ENCODE measurements at places on chromosomes 12 and 14.

GRCh38 chr12:122026706-122027333 lies 5.1 kb downstream of the BCL7A start:
- no peak for DNase-seq

DNA sequence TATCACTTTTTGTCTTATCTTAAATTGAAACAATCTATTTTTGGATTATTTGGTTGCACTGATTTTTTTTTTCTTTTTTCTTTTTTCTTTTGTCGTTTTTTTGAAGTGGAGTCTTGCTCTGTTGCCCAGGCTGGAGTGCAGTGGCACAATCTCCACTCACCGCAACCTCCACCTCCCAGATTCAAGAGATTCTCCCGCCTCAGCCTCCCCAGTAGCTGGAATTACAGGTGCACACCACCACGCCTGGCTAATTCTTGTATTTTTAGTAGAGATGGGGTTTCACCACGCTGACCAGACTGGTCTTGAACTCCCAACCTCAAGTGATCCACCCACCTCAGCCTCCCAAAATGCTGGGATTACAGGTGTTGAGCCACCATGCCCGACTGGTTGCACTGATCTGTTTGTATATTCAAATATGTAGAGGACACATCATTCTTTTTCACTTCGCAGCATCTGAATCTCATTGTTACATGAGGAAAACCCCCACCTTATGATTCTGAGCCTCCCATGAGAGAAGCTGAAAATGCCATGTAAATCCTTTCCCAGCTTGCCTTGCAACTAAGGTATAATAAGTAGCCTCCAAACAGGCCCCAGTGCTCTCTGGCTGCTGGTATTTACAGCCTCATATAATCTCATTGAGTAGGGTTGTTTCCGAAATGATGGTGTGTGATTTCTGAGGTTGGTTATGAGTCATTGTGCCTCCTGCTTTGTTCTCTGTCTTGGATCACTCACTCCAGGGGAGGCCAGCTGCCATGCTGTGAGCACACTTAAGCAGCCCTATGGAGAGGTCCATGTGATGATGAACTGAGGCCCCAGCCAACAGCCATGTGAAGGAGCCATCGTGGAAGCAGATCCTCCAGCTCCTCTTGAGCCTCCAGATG lies 5.2 kb upstream of the HSP90B1 start:
- DNase-seq = peak; percentile 92

GRCh38 chr12:117100251-117100650 lies 1.0 kb upstream of the TESC start:
- DNase-seq = no peak

DNA sequence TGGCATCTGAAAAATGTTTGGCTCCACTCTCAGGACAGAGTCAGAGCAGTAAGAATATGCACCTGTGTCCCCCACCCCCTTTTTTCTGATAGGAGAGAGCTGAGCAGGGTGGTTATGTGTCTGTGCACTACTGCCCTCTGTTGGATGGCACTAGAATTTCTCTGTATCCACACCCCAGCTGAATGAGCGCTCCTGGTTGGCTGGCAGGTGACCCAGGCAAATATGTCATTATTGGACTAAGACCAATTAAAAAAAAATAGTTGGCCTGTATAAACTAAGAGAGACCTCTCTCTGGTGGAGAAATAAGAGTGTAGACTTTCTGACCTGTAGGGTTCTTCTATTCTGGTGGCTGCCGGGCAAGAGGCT lies 107.0 kb downstream of the PTCSC3 start:
- DNase-seq = peak; percentile 63

GRCh38 chr14:29102996-29103395 lies 336.4 kb downstream of the FOXG1 start:
- DNase-seq = no peak

DNA sequence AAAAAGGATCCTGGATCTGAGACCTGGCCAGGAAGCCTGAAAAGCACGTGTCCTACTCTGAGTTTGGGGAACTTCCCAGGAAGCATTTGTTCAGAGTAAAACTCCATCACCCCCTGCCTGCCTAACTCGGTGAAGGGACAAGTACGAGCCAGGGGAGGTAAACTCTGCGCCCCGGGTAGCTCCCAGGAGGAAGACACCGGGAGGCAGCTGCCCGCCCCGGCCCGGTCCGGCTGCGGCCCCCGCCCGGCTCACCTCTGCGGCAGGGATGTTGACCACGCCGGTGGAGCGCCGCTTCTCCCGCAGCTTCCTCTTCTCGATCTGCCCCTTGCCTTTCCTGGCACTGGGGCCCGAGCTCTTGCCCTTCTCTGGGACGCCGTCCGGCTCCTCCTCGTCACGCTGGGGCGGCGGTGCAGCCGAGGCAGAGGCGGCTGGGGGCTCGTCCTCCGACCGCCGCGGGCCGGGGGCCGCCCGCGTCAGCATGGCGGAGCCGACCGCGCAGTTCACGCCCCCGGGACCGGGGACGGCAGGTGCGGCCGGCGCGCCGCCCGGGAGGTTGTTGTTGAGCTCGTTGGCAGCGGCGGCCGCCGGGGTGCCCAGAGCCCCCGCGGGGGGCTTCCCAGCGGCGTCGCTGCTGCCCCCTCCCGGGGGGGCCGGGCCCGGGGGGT lies 1.2 kb downstream of the PAWR start:
- DNase-seq = peak; percentile 56

- DNase-seq = no peak
These were observed 187.1 kb downstream of the TSPAN9 start for GRCh38 chr12:3263939-3264922.

- no peak for DNase-seq
These were observed 1.0 kb upstream of the KDM2B start for GRCh38 chr12:121581686-121582429.

DNA sequence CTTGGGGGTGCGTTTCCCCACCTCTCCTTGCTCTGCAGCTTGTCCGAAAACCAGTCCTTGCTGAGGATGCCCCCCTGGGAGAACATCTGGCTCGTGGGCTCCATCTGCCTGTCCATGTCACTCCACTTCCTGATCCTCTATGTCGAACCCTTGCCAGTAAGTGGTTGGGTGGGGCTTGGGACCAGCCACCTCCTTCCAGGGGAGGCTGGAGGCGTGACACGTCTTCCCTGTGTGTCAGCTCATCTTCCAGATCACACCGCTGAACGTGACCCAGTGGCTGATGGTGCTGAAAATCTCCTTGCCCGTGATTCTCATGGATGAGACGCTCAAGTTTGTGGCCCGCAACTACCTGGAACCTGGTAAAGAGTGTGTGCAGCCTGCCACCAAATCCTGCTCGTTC lies 57.5 kb downstream of the ANAPC7 start:
- no peak for DNase-seq

DNA sequence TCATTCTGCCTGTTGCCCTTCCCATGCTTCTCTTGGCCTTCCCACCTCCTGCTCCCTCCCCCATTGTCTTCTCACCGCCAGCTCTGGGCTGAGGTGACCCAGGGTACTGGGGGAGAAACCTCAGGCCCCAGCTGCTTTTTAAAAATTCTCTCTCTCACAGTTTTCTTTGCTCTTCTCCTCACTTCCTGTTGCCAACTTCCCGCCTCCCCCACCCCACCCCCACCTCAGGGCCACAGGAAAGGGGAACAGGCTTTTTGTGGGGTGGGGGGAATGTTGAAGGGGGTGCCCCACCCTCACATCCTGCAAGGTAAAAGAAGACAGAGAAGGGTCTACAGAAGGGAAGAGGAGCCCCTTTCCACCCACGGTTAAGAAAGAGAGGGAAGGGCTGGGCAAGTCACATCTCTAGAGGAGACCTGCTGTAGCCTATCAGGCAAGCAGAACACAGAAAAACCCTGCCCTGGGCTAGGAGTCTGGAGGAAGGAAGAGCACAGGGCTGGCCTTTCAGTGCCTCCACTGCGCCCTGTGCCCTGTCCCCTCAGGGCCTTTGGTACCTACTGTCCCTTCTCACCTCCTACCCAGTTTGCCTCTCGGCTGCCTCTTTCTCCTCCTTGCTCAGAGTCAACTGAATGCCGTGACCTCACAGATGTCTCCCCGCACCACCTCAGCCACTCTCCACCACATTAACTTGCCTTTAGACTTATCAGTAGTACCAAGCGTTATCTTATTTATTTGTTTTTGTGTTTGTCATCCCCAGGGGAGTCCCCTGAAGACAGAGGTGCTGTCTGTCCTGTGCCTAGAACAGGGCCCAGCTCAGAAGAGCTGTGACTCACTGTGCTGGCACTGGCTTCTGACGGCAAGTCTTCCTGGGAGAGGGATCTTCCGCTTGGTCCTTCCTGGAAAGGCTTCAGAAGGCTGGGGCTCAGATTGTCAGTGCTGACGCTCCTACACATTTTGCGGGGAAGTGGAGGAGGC lies 1.7 kb downstream of the ARHGAP9 start:
- no peak for DNase-seq

GRCh38 chr14:32968972-32969544 lies 30.4 kb downstream of the NPAS3 start:
- no peak for DNase-seq

DNA sequence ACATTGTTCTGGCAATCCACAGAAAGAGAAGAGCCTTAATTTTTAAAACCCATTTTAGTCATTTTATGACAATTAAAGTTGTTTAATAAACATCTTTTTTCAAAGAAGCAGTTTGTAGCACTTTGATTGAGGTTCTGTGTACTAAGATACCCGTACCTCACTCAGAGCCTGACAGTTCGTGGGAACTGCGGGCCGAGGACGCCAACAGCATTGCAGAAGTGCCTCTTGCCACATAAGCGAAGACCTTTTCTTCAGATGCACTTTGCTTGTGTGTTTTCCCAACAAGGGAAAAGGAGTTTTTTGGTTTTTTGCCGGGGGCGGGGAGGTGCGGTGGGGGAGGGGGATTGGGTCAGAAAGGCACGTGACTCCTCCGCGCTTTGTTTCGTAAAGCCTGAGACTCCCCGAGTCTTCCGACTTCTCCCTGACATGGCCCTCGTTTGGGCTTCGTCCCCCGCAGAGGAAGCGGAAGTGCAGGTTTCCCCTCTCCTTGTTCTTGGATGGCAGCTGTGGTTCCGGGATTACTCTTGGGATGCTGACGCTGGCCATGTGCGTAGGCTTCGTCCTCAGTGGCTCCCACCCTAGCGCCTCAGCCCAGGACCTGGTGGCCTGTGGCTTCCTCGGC lies 70.8 kb downstream of the WDR20 start:
- no peak for DNase-seq

DNA sequence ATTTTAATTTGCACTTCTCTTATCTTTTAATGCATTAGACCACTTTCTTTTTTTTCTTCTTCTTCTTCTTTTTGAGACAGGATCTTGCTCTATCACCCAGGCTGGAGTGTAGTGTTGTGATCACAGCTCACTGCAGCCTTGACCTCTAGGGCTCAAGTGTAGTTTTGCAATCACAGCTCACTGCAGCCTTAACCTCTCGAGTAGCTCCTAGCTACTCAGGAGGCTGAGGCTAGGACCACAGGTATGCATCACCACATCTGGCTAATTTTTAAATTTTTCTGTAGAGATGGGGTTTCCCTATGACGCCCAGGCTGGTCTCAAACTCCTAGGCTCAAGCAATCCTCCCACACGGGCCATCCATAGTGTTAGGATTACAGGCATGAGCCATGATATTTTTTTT lies 12.7 kb downstream of the TMED8 start:
- no peak for DNase-seq

- no peak for DNase-seq
These were observed 10.6 kb upstream of the TBPL2 start for GRCh38 chr14:55450987-55451386.

GRCh38 chr12:50621399-50622300 lies 116.9 kb downstream of the DIP2B start:
- no peak for DNase-seq

- no peak for DNase-seq
These were observed 1002.5 kb downstream of the AACS start for GRCh38 chr12:126067626-126068329.

- peak; percentile 91 for DNase-seq
These were observed 20.3 kb downstream of the HEBP1 start for GRCh38 chr12:12979731-12980259.

DNA sequence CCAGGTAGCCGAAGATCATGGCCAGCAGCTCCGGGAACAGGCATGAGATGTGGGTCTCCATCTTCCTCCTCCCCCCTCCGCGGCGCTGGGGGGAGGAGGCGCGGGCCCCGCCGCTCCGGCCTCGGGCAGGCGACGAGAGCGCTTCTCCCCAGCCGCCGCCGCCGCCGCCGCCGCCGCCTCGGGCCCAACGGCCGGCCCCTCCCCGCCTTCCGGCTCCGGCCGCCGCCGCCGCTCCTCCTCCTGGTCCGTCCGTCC lies 448 bp downstream of the FBXL14 start:
- no peak for DNase-seq

DNA sequence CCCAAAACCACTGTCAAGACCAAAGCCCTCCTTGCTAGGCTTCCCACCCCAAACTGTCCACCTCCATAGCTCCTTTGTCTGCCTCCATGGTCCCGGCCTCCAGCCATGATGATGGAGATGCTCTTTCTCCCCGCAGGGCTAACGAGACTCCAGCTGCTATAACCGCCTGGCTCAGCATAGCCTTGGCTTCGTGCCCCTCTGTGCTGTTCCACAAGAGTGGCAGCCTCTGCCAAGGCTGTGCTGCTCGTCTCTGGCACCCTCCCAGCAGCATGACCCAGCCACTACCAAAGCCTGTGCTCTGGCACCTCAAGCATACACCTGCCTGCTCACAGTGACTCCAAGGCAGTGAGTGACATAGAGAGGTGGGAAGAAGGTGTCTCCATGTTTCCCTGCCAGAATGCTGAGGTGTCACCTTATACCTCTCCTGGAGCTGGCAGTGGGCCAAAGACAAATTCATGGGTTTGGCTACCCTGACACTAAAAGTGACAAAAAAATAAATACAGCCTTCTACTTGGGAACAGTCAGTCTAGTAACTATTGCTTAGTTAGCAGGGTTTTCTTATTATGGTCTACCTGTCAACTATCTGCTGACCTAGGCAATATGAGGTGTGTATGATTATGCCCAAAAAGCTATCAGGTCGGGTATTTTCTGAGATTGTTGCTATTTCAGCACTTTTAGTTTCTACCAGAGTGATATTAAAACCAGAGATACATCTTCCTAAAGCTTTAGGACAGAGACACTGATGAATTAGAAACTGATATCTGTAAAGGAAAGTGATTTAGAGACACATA lies 16.1 kb upstream of the KRT73 start:
- DNase-seq = no peak

- DNase-seq = no peak
These were observed at the start of gene DHH for GRCh38 chr12:49094160-49094974. Gene DHH (minus strand): TSS chr12:49094801. CDS start chr12:49094512, 289 bp downstream.

DNA sequence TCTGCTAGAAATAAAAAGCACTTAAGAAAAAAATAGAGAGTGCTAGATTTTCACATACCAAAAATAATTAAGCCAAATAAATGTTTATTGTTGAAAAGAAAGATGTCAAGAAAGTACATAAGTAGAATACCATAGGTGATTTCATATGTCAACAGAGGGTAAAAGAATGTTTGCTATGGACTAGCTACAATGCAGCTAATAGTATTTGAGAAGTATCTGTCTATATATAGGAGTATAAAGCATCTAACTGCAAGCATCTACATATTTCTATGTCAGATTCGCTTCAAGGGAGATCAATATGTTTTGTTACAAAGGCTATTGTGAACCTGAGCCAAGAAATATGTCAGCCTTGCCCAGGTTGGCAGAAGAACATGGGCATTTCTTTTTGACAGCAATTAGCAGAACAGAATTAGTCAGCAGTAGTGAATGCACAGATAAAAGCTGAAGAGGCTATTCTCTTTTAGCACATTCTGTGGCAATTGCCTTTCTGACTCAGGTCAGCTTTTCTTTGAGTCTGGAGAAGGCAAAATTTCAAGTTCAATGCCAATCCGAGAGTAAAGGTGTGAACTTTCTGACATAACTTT lies 140.1 kb downstream of the ALG10B start:
- DNase-seq = no peak

- no peak for DNase-seq
These were observed 12.0 kb upstream of the SMIM10L1 start for GRCh38 chr12:11158885-11159444.

Data from HT1080 (cell line).